ENCODE measurements at places on chromosomes 5 and 9.

DNA sequence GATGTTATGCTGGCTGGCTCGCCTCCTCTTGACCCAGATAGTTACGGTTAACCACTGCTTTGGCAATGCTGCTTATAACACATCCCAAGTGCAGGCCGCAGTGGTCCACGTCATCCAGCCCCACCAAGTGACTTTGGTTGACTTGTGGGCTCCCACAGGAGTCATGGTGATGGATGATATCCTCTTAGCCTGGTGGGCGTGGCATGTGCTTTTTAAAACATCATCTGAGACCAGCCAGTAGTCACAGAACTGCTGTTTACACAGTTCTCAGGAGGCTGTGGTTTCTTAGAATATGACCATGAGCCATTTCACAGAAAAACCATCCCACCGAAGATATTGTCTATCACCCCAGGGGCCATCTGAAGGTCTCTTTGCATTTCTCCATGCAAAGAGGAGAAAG is 216.9 kb downstream of the SH3GL2 start:
- no peak for DNase-seq

- no peak for DNase-seq
Measured at GRCh38 chr5:32055891-32056866, 117.9 kb downstream of the GOLPH3 start.

GRCh38 chr9:123568691-123569688 is 213.0 kb downstream of the CRB2 start:
- no peak for DNase-seq

DNA sequence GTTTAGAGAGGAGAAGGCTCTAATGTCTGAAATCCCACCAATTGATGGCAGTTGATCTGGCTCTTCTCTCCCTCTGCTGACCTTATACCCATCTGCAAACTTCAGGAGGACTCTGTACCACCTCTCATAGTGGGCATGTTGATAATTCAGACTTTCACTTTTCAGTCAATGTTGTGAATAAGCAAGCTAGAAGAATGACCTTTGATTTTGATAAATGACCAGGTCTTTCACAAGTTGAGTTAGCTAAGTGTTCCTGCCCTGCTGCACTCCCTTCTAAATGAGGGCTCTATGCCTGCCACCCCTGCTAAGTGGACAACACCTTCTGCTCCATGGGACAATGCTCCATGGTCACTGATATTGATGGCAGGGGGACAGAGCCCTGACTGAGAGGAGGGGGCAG is 74.7 kb downstream of the SPRY4 start:
- no peak for DNase-seq
